ENCODE measurements at places on chromosomes 16 and 17.

- no peak for DNase-seq
Observed at GRCh38 chr17:7292194-7292593, 2.2 kb downstream of the YBX2 start.

- DNase-seq, result no peak
Observed at GRCh38 chr17:43615330-43616028, 46.2 kb downstream of the MEOX1 start.

GRCh38 chr17:68961214-68961882 lies 6.2 kb upstream of the ABCA8 start:
- DNase-seq, result no peak

DNA sequence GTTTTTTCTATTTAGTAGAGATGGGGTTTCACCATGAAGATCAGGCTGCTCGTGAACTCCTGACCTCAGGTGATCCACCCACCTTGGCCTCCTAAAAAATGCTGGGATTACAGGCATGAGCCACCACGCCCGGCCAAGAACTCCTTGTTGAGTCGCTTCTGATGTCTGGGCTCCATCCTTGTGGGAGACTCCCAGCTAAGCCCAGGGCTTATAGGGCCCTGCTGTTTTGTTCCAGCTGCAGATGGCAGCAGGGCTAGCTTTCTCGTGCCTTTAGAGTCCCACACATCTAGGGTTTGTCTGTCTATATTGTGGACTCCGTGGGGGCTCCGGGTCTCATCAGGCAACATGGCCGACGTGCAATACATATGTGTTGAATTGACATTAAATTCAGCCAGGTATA lies 39.3 kb upstream of the MED9 start:
- no peak for DNase-seq
